IPS DF 6.9 (cell line): ENCODE measurements at places on chromosomes 5 and 9.

GRCh38 chr9:137761032-137761431, 116.5 kb upstream of the CACNA1B start:
- no peak for DNase-seq
- H3K27ac ChIP-seq = no peak overlapping the region
- no peak overlapping the region for H3K4me3 ChIP-seq
- peaks cover 34% of the 10 kb centered on the region for H3K36me3 ChIP-seq

DNA sequence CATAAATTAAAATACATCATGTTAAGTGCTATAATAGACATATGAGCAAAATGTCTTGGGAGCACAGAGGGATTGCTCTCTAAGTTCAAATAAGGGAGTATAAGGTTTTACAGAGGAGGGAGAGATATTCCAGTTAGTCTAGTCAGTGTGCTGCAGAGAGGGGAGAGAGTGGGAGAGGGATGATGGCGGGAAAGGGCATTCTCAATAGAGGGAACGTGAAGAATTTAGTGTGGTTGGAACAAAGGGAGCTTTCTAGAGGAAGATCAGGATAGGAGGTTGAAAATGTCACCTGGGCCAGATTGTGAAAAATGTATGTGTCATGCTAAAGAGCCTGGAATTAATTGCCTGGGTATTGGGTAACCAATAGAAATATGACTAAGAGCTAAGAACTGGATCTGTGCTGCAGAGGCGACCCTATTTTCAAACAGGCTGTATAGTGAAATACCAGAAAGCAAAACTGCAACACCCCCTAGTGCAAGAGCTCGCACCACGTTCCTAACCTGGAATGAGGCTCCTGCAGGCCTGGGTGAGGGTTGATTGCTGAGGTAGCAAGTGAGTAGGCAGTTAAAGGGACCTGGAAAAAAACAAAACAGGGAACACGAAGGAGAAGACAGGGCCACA, 791.8 kb upstream of the C9orf72 start:
- no peak overlapping the region for H3K27ac ChIP-seq
- no peaks in the 10 kb centered on the region for H3K36me3 ChIP-seq
- no peak overlapping the region for H3K4me3 ChIP-seq
- no peaks in the 10 kb centered on the region for H3K27me3 ChIP-seq

DNA sequence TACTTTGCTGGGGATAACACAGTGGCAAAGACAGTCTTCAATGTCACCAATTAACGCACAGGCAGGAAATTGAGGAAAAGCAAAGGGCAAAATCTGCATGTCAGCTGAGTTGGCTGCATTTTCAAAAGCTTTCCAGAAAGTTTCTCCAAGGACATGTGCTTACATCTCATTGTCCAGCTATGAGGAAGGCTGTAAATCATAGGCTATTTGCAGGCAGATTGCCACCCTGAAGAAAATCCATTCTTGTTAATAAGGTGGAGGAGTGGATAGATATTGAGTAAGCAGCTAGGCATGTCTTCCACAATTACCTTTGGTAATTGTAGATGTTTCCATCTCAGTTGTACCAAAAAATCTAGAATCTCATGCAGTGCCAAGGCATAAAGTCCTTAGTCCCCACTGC, 278.0 kb upstream of the NUDT12 start:
- no peaks in the 10 kb centered on the region for H3K4me1 ChIP-seq
- H3K4me3 ChIP-seq = no peak overlapping the region
- H3K27me3 ChIP-seq = no peaks in the 10 kb centered on the region
- H3K36me3 ChIP-seq = no peaks in the 10 kb centered on the region
- H3K27ac ChIP-seq = no peak overlapping the region

- H3K27ac ChIP-seq = no peak overlapping the region
- DNase-seq = no peak
- H3K27me3 ChIP-seq = no peaks in the 10 kb centered on the region
- no peaks in the 10 kb centered on the region for H3K36me3 ChIP-seq
- no peak overlapping the region for H3K4me3 ChIP-seq
These were observed 44.6 kb downstream of the TSSK1B start for GRCh38 chr5:113390224-113390623.
